ENCODE measurements at places on chromosomes 7 and 10.
A peak's percentile ranks its signal among the peaks of the same experiment; 100 is the strongest.

DNA sequence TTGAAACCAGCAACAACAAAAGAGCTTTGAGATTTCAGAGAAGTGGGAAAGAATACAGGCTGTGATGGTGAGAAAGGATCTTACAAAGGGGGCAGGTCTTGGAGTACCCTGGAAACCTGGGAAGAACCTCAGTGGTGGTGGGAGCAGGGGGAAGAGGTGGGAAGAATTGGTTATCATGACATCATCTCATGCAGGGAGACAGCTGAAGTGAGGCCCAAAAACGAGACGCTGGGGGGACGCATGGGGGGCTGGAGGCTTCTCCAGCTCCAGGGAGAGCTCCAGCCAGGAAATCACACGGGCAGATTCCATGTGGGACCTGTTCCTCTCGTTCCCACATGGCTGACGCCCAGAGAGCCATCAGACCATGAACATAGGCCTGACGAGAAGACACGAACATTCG, 177.3 kb upstream of the RNF32 start:
- DNase-seq: no peak

- DNase-seq: no peak
These were observed 32.6 kb downstream of the TMEM270 start for GRCh38 chr7:73893342-73894101.

DNA sequence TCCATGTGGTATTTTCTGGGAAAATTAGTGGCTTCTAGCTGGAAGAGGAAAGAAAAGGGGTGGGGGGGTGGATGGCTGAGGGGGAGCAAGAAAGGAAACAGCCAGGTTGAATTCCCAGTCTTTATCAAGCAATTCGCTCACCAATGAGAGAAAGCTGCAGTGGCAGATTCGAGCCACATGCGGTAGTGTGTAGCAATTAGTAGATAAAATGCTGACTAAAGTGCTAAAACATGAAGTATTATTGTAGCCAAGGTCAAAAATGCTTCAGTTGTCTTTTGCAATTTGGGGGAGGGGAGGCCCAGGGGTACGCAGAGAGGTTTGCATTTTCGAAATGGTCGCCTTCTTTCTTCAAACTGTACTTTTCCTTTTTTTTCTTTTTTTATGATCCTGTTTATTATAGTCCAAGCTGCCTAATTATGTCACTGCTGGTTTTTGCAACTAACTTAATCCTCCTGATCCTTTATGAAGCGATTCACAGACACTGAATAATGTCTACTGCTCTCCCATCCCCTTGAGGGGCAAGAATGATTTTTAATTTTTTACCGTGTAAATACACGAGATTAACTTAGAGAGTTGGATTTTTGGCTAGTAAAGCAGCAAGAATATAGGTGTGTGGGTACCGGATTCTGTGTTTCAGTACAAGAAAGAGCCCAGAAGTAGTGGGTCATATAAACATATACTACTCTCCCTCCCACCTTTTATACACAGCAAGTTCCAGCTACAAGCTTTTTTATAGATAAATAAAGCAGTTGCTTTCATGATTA, 3.6 kb upstream of the ARID5B start:
- no peak for DNase-seq

GRCh38 chr10:79979310-79979975, 30.5 kb upstream of the SFTPD start:
- DNase-seq: no peak

DNA sequence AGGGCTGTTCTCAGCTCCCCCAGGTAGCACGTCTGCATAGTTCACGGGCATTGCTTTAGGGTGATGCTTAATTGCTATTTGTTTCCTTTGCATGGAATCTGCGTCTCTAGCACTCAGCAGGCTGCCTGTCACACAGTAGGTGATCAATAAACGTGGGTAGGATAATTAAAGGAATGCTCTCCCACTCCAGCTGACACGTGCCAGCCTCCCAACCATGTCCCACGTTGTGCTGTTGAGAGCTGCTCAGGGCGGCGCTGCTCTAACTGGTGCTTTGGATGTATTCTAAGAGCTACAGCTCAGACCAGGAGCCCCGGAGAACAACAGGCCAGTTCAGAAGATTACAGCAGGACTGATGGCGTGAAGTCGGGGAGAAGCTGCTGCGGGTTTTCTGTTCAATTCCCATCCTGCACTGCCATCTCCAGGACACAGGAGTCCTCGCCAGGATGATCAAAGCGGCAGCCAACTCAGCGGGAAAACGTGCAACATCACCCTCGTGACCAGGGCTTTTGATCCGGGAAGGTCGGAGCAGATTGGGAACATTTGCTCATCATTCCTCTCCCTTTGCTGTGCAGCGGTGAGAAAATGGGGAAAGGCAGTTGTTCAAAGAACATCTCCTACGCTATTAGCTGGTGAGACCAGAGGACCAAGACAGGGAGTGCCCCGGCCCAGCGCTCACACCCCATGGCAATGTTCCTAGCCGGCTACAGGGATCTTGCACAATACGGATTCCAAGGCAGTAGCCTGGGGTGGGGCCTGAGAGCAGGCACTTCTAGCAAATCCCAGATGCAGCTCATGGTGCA, 50.5 kb upstream of the FOXK1 start:
- no peak for DNase-seq

DNA sequence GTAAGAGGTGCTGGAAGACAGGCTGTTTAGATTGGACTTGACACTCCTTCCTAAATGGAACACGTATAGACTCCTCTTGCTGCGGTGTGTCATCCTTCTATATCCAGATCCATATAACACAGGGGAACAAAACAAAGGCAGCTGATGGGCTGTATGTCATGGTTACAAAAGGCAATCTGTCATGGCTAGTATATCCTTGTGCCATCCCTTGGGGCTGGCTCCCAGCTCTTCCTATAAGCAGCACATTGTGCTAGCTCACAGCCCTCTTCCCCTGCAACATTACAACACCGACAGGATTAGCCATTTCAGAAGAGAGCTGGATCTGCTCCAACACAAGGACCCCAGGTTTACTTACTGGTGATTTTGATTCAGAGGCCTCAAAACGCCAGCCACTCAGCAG, 15.3 kb downstream of the LIPK start:
- no peak for DNase-seq

GRCh38 chr10:1266033-1266802, 210.0 kb downstream of the WDR37 start:
- no peak for DNase-seq

DNA sequence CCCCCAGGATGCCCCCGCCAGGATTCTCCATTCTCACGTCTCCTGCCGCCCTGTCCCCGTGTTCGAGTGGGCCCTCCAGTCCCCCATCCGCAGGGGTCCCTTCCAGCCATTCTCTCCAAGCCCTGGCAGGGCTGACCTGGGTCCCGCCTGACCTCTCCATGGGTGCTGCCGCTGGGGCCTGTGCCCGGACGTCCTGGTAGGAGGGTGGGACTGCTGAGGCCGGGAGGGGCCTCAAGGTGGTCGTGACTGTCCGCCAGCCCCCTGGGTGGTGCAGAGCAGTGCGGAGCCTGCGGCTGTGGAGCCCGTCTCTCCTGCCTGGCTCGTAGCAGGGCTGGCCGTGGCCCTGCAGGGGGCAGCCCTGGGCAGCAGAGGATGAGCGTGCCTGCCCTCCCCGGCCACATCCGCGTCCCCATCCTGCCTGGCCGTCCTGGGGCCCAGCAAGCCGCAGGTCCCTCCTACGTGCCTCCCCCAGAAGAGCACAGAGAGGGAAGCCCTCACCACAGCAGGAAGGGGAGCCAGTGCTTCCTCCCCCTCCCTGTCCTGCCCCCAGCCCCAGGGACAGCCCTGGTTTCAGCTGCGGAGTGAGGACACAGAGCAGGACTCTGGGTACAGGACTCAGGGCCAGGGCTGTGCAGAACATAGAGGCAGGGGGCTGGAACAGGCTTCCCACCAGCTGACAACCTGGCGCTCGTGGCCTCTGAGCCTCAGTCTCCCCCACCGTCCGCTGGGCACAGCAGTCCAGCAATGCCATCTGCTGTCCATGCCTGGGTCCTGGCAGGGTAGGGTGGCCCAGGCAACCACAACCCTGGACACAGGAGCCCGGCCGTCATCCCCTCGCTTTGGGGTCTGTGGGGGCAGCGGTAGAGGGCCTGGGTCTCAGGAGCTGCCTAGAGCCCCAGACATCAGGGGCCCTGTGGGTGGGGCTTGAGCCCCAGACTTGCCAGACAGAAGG, 1.5 kb upstream of the GRIFIN start:
- DNase-seq: peak; percentile 5

DNA sequence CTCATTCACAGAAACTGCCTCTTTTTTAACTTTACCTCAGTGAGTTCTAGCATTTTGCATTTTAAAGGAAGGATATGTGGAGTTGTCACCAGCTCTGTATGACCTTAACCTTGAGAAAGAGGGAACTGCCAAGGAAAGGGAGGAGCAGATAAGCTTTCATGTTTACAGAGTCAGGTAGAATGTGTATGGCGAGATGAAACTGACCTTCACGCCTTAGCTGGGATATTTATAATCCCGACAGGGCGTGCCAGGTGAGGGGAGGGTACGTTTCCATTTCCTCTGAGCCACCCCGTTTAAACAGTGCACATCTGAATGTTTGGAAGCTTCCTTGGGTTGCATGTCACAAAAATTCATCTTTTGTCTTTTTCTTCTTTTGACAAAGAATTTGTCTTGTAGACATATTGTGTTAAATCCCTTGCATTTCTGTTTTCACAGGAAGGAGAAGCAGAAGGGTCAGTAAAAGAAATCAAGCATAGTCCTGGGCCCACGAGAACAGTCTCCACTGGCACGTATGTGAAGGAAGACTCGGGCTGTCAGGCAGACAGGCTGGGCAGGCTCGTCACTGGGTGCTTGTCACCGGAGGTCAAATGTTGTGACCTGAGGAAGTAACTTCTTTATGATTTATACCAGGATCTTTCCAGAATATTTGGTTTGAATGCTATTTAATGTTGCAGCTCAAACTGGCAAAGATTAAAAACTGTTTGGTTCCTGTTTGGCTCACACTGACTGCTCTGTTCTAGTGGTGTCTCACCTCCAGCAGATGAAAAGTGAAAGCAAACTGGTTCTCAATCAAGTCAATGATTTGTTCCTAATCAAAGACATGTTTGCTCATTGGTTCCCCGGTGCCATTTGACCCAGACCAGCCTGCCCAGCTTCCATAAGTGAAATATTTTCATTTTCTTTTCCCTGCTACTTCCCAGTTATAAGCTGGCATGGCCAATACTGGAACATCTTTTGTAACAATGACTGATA, 16.2 kb downstream of the OPTN start:
- no peak for DNase-seq

GRCh38 chr7:95772771-95773581, 622 bp downstream of the DYNC1I1 start:
- peak; percentile 59 for DNase-seq

DNA sequence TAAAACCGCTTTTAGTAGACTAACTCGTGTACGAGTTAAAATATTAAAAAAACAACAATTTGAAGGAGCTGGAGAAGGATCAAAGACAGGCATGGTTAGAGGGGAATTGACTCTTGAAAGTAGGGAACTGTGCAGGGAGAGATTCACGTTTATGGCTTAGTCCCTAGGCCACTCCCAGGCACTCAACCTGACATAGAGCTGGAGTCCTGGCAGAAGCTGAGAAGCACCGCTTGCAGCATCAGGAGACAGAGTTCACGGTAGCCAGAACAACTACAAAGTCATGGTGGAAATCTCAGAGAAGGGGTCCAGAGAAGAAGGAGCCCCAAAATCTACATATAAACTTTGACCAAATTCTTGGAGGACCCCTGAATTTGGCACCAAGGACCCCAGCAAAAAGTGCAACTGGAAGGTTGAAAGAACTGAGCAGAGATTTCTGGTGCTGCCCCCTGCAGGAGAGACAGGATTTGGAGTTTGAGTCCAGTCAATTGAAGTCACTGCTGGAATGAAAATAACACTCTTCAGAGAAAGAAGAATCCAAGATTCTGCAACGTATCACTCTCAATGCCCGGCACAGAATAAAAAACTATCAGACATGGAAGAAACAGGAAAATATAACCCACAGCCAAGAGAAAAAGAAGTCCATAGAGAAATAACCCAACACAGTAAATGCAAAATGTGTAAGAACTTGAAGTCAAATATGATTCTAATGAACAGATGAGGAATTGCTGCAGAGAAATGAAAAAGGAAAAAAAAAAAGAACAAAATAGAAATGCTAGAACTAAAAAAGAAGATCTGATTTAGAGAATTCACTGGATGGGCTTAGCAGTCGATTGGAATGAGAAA, 493.3 kb upstream of the PODXL start:
- DNase-seq: no peak

GRCh38 chr7:105298439-105298894, 90.3 kb downstream of the SRPK2 start:
- DNase-seq: no peak

DNA sequence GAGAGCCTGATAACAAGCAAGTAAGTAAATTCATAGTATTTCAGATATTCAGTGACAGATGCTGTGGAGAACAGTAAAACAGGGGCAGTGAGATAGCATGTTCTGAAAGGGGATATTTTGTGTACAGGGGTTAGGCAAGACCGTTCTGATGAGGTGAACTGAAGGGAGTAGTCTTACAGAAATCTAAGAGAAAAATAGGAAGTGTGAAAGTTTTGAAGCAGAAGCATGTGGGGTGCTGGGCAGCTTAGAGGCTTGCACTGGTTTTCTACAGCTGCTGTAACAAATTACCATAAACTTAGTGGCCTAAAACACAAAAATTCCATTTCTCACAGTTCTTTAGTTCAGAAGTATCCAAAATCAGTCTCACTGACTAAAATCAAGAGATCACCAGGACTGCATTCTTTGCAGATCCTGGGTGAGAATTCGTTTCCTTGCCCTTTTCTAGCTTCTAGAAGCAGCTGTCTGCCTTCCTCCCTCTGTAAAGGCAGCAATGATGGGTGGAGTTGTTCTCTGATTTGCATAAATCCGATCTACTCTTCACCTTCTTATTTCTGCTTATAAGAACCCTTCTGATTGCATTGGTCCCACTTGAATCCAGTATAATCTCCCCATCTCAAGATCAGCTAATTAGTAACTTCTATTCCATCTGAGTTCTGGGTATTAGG, 7.5 kb upstream of the KLF14 start:
- no peak for DNase-seq

GRCh38 chr10:54363390-54363789, 437.6 kb downstream of the PCDH15 start:
- DNase-seq: no peak

DNA sequence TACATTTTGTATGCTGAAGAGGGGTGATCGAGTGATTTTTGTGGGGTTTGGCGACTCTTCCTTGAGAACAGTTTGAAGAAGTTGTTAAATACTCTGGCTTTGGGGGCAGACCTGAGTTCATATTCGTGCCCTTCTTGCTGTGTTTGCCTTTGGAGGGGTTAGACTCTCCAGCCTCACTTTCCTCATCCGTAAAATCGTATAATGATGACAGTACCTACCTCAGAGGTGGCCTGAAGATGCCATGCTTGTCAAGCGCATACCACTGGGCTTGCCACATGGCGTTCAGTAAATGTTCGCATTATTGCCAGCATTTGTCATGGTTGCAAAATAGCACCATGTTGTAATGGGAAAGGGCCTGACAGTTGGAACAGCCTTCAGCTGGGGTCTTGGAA, 1.3 kb downstream of the STK17A start:
- no peak for DNase-seq

DNA sequence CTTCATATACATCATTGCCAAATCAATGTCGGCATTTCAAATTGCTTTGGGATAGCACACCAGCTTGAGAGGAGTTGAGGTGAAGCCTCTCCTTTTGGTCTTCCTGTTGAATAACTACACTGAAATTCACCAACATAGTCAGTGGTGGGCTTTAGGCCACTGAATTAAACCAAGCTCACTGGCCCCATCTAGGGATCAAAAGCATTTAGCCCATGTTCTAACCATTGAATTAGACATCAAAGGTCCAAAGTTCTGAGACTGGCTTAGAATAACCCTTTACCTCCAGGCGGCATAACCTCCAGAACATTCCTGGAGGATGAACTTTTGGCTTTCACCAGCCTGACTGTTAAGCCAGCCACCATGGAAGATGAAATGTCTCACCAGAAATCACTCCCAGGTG, 54.6 kb downstream of the BPGM start:
- DNase-seq: no peak

Measured in NCI-H1105 treated with DMSO at 0.1 percent for 48 hours (cell line).